ENCODE measurements at places on chromosomes 6 and 20.

DNA sequence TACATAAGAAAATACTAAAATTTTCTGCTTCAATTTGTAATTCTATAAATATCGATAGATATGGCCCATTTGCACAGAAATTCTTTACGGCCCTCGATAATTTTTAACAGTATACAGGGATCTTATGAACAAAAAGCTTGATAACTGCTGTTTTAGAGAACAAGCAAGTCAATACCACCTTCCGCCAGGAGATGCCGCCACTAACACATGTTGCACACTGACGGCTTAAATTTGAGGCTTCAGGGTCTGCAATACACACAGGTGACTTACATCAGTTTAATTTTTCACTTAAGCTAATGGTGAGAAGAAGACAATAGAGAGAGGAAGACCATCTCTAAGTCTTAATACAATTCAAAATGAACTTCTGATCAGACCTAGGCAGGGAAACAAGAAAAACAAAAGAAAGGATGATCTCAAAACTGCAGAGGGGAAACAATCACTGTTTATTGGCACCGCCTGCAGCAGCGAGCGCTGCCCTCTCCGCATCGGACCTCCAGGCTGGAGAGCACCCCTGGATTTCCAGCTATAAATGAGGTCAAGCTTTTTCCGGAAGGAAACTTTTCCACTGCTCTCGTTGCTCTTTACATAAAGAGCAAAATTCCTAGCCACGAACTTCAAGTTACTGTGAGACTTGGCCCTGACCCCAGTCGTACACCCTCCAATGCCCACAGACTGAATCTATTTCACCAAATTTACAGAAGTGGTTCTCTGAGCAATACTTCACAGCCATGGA, 53.9 kb downstream of the OTOR start:
- peak; percentile 46 for DNase-seq

GRCh38 chr6:22471132-22471690, 98.2 kb upstream of the HDGFL1 start:
- no peak for DNase-seq

GRCh38 chr20:53162251-53162835, 190.2 kb downstream of the TSHZ2 start:
- peak; percentile 10 for DNase-seq

DNA sequence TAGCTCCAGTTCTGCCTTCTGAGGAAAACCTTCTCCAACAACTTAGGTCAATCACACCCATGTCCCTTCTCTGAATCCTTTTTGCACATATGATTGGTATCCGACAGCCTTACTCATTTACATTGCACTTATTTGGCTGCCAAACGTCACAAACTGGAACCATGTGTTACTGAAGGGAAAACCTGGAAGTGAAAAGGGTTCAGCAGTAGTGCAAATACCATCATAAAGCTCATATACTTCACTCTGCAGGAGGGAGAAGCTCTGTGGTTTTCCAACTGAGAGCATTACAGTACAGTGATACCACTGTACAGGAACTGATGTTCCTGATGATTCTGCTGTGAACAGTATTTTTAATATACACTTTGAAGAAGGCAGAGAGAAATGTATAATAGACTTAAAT, 87.8 kb downstream of the SLC16A10 start:
- no peak for DNase-seq

GRCh38 chr20:35839904-35840303, 68.1 kb downstream of the PHF20 start:
- no peak for DNase-seq

DNA sequence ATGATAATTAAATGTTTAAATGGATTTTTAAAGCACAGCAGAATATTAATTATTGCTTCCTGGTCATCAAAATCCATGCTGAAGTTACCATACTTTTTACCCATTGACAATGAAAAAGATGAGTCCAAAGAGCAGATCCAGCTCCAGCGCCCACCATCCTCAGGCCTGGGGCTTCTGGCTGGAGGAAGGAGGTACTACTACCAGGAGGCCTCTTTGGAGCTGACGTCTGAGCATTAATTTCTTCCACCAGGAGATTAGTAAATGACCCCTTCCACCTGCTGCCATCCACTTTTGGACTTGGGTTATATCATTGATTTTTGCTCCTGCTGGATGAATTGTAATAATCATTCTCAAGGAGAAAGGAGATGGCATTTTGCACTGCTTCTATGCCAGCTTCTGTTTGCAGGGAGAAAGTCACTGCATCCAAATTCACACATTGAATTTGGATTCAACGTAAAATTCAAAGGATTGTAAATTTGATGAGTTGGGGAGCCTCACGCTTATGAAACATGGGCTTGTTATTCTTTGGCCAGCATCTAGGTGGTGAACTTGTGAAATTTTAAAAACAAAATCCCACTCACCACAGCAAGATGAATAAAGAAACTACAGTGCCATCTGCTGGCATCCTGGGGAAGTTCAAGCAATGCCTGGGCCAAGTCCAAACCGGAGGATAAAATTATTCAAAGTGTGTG, 121.8 kb downstream of the SASH1 start:
- peak; percentile 1 for DNase-seq

- no peak for DNase-seq
Measured at GRCh38 chr20:10419550-10420133, 14.4 kb downstream of the MKKS start.

- no peak for DNase-seq
Measured at GRCh38 chr20:35699957-35700624, 886 bp downstream of the ROMO1 start.

- peak; percentile 44 for DNase-seq
Measured at GRCh38 chr6:110039981-110040383, 61.9 kb downstream of the GPR6 start.

DNA sequence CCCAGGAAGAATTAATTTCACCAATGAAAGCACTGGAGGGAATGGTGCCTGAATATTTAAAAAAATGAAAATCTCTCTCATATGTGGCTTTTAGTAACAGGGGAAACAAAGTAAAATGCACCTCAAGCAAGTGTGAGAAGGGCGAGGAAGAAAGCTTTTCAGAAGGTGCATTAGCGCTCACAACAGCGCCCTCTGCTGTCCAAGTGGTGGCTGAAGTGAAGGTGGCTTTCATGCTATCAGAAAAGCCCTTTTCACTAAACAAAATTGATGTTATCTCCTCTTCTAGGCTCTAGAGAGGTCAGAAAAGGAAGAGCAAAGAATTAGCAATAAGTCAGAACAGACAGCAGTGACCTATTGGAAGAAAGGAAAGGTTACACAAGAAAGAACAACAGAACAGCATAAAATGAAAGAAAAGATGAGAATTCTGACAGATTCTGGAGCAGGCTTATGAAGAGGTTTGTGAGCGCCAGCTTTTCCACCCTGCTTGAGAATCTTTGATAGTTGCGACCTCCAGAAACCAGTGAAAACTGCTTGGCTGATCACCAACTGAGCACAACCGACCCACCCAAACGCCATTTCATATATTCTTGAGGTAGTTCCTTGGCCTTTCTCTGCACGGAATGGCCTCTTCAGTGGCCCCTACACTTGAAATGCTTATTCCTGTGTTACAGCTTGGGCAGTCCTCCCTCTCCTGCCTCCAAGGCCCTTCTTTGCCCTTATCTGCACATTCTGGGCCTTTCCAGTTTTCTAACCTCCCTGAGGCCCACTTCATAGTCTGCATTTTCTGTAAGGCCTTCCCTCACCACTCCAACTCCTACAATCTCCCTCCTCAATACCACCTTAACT, 45.3 kb downstream of the SMLR1 start:
- DNase-seq, result peak; percentile 6

DNA sequence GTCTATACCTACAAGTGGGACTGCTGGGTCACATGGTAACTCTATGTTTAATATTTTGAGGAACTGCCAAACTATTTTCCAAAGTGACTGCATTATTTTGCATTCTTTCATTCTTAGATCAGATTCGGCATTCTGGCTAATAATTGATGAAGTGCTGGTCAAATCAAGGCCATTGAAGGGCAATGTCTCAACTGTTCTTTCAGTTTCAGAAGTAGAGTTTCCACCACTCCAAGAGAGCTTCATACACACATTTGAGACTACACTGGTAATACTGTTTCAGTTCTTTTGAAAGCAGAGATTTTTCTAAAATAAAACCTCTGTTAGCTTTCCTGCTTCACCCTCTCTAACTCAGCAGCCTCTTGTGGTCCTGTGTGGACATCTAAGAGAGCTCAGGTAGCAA, 154.5 kb downstream of the CFAP61 start:
- DNase-seq, result no peak

DNA sequence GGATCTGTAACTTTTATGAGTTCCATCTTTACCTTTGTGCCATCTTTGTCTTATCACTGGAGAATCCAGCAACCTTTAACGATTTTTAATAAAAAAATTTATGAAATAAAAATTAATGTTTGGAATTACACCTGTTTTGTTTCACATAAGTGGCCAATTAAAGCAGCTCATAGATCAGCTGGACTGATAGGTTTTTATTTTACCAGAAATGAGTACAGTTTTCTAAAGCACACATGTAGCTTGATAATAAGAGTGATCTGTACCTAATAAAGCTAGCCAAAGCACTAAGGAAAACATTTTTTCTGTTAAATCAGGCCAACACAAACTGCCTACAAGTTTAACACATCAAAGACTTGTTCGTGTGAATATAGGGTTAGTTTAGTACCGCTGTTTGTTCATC, 500.1 kb downstream of the CDKAL1 start:
- DNase-seq, result no peak
